ENCODE measurements at places on chromosomes 7 and 10.

- peak; percentile 44 for DNase-seq
Measured at GRCh38 chr7:91126762-91127161, 137.5 kb upstream of the FZD1 start.

GRCh38 chr7:104010052-104010909, 20.8 kb upstream of the RELN start:
- DNase-seq = no peak

- no peak for DNase-seq
Measured at GRCh38 chr7:50335795-50336754, 31.6 kb downstream of the IKZF1 start.

DNA sequence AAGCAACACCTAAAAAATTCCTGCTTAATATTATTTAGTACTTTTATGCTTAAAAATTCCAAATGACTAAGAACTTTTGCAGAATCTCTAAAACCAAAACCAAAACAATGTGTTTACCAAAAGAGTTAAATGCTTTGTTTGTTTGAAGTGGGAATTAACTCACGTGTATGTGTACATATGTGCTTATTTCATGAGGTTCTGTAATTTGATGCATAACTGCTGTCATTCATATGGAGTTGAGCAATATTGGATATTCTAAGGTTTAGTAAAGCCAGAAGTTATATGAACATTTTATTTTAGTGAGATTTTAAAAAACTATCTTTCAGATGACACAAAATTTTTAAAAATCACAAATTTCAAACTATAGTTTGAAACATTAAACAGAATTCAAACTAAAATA, 157.1 kb downstream of the PIP4K2A start:
- no peak for DNase-seq

DNA sequence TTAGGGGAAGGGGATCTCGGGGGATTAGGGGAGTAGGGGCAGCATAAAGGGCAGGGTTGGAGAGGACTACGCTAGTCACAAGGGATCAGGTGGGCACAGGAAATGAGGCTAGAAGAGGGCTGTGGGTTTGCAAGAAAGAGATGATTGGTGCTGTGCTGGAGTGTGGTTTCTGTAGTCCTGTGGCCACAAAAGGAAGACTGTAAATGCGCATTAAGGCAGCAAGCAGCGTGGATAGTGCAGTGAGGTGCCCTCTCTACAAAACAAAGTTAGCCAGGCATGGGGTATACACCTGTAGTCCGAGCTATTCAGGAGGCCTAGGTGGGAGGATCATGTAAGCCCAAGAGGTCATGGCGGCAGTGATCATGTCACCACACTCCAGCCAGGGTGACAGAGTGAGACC, 212.1 kb downstream of the MLLT10 start:
- DNase-seq = no peak

DNA sequence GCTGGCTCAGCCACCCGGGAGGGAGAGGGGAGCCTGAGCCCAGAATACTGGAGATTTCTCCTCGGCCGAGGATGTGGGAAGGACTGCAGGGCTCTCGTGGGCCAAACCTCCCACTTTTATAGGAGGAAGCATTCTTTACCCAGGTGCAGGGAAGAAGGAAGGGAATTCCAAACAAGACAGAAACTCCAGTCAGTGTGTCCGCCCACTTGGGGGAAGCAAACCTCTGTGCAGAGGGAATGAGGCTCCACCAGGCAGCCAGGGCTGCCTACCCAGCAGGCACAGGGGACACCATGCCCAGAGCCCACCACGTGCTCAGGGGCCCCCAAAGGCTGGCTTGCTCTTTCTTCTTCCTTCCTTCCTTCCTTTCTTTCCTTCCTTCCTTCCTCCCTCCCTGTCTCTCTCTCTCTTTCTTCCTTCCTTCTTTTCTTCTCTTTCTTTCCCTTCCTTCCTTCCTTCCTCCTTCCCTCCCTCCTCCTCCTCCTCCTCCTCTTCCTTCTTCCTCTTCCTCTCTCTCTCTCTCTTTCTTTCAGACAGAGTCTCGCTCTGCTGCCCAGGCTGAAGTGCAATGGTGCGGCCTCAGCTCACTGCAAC, 15.4 kb upstream of the FZD9 start:
- no peak for DNase-seq

DNA sequence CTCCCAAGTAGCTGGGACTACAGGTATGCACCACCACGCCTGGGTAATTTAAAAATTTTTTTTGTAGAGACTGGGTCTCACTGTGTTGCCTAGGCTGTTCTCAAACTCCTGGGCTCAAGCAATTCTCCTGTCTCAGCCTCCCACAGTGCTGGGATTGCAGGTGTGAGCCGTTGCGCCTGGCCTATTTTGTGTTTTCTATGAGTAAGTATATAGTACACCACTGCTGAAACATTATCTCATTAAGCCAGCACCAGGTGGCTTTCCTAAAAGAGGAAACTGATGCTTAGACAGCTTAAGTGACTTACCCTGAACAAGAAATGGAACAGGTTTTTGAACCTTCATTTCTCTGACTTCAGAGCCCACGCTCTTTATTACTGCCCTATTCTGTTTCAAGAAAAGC, 7.8 kb upstream of the PTPN12 start:
- DNase-seq = no peak

GRCh38 chr7:10643545-10643944, 330.1 kb upstream of the PHF14 start:
- DNase-seq = no peak

GRCh38 chr10:11551916-11552602, 59.4 kb downstream of the USP6NL start:
- DNase-seq = no peak

- DNase-seq = no peak
Measured at GRCh38 chr7:71770269-71770907, 638.4 kb downstream of the GALNT17 start.

Measured in dorsolateral prefrontal cortex (tissue), 122 donors.